ENCODE measurements at places on chromosomes 2 and 18.

GRCh38 chr18:2920027-2920426, 73.2 kb downstream of the EMILIN2 start:
- no peak for DNase-seq

DNA sequence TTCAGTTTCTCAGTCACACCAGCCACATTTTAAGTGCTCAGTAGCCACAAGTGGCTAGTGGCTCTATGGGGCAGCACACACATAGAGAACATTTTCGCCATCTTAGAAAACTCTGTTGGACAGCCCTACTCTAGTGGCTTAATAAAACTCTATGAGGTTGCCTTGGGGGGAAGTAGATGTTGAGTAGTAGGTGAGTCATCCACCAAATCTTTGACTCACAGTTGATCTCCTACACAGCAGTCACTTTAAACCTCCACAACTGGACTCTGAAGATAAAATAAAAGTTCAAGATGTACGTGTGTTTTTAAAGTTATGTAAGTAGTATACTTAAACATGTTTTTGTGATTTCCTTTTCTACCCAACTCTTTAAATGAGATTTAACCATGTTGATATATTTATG, 379.0 kb downstream of the SETBP1 start:
- DNase-seq = no peak

DNA sequence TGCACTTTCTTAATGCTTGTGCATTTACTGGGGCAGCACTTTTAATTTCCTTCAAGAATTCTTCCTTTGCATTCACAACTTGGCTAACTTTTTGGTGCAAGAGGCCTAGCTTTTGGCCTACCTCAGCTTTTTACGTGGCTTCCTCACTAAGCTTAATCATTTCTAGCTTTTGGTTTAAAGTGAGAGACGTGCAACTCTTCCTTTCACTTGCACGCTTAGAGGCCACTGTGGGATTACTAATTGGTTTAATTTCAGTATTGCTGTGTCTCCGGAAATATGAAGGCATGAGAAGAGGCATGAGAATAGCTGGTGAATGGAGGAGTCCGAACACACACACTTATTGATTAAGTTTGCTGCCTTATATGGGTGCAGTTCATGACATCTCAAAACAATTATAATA, 354.1 kb downstream of the DLGAP1 start:
- DNase-seq = no peak

DNA sequence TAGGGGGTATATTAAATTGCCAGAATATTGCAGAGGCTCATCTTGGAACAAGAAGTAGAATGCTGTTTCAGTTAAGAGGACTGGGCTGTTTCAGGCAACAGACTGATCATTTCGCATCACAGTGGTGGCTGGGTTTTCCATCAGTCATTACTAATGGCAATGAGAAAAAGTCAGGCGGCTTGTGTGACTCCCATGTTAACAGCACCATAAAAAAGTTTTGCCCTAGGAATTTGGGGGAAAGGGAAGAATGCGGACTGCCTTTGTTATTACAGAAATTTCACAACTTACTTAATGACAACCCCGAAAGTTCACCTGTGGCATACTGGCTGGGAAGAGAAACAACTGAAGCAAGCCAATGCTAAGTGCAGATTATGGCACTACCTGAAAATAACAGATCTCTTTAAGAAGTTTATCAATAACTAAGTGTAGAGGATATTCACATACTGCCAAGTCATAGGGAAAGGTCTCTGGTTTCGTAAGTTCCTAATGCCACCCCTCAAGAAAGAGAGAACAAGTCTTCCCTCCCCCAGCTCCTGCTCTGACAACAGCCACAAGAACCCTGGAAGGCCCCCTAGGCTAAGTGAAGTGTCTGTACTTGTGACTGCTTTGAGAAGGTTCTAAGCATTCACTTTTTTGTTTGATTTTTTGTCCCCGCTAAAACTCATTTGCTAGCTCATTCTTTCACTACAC, 40.5 kb upstream of the AP1S3 start:
- DNase-seq = no peak

- no peak for DNase-seq
Observed at GRCh38 chr2:239815671-239816070, 209.5 kb downstream of the NDUFA10 start.

All from HCT116 (cell line).